Lung microvascular endothelial cell (primary cell): ENCODE measurements at places on chromosomes 2 and 18. TPM values are rescaled to one million over a fixed set of nuclear protein-coding genes. Genes with fewer than 3 reads are reported as not detected.

DNA sequence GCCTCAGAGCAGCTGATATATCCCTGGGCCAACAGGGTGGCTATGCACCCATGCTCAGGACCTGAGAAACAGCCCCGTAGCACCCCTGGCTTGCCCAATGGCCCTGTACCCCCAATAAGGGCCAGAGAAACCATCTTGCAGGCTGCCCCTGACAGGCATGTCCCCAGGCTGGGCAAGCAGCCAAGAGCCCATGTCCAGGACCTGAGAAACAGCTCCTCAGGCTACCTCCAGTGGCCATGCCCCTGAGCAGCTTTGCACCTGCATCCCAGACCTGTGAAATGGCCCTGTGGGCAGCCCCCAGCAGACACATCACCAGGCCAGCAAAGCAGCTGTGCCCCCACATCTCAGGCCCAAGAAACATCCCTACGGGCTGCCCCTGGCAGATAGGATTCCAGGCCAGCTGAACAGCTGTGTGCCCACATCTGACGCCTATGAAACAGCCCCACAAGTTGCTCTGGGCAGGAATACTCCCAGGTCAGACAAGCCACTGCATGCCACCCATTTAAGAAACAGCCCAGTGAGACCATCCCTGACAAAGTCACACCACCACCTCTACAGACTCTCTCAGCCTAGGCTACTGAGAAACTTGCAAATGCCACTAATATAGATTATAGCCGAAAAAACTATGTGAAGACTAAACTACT, 84.1 kb downstream of the TMEM237 start:
- DNase-seq: no peak

GRCh38 chr18:11785444-11786055, 65.7 kb upstream of the CHMP1B start:
- DNase-seq: no peak

DNA sequence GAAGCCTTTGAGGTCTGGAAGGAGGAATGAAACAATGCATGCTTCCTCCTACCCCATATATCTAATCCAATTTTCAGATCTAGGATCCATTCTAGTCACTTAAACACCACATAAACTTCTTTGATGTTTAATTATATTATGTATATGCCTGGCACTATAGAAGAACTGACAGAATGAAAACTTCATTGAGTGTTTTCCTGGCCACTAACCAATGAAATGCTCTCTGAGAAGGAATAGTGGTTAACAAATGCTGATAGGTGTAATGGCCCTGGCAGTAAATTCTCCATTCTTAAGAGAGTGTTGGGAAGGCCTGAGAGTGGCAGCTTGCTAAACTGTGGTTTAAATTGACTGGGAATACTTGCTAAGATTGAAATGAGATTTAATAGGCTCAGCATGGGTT, 710.0 kb downstream of the LRRTM4 start:
- DNase-seq: no peak

DNA sequence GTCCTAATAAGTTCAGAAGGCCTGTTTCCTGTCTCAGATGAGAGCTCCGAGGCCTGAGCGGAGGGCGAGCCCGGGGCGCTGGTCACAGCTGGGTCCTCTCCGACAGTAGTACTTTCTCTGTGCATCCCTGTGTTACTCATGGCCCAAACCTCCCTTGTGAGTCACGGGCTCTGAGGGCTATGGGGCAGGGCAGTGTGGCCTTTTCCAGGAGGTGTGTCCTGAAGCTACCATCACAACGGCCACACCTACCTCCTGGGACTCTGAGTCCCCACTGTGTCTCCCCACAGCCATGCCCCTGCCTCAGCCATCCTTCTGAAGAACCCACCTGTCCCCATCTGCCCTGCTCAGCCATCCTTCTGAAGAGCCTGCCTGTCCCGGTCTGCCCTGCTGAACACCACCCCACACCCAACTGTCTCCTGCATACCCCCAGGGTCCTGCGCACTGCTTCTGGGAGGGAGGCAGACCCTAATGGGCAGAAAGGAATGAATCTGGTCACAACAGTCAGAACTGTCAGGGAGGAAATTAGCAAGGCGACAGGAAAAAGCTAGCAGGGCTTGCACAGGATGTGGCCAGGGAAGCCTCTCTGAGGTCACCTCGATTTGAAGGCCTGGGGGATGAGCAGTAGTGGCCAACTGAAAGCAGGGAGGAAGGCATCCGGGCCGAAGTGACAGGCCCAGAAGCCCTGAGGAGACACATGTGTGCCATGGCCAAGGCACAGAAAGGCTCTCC, 145.4 kb upstream of the RIOK3 start:
- DNase-seq: peak; percentile 74

DNA sequence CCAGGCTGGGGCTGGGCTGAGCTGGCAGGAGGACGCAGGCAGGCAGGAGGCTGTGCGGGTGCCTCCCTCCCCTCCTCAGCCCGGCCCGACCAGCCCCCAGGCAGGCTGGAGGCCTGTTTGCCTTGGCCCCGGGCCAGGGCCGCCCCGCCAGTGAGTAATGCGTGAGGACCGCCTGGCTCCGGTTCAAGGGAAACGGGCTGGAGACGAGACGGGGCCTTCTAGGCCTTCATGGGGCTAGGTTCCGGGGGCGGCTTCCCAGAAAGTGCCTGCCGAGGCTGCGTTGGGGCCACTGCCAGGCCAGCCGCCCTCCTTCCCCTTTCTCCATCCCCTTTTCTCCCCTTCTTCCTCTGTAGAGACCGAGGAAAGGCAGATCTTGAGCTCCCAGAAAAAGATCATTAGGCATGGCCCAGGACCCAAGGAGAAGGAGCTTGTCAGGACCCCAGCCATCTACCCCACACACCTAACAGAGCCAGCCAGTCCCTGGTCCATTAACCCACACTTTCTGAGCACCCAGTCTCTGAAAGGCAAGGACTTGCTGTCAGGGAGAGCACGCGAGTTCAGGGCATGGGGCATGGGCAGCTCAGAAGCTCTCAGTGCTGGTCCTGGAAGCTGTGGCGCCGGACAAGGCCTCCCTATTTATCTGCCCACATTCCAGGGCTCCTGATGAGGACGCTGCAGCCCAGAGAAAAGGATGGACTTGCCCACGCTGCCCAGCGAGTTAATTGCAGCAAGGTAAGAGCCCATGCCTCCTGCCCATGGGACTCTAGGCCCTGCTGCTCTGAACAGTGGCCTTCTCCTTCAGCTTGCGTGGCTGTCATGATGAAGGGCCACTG, 48.5 kb downstream of the SMAD7 start:
- DNase-seq: peak; percentile 95

GRCh38 chr18:74784752-74785151, 187.1 kb downstream of the ZNF407 start:
- DNase-seq: no peak

Gene PRSS56
- not detected in 2 replicates for total RNA-seq

Gene AMER3
- not detected in 2 replicates for total RNA-seq
